ENCODE measurements at places on chromosomes 11 and 22.

DNA sequence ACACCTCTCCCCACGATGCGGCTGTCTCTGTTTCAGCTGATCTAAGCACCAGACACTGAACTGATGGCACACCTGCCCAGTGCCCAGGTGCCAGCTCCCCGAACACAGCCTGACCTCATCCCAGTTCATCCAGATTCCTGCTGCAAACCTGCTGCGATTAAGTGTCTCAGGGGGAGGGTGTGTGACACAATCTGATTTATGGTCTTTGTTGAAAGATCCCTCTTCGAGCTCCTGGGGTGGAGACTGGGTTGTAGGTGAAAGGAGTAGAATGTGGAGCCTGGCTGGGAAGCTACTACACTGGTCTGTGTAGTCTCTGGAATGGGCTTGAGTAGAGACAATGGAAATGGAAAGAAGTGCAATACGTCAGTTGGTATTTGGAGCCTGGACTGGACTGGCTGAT is 390.3 kb downstream of the SHANK2 start:
- DNase-seq: no peak

DNA sequence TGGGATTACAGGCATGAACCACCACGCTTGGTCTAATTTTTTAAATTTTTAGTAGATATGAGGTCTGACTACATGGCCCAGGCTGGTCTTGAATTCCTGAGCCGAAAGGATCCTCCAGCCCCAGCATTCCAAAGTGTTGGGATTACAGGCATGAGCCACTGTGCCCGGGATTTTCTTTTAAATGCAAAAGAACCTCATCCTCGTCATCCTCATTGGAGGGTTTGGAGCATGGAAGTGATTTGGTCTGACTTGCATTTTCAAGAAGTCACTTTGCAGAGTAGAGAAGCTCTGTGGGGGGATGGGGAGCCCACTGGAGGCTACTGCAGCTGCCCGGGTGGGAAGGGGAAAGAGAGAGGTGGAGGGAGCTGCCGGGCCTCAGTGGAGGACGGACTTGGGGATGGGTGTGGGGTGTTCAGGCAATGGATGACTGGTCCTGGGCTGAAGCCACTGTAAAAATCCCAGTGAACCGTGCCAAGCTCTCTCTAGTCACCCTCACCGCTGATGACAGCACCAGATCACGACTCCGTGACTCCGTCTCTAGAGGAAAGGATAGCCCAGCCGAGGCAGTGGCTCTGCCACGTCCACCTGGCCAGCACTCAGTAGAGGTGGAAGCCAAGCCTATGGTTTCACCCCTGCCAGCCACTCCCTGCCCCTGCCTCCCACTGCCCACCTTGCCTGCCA is 32.8 kb upstream of the SLC22A12 start:
- no peak for DNase-seq

DNA sequence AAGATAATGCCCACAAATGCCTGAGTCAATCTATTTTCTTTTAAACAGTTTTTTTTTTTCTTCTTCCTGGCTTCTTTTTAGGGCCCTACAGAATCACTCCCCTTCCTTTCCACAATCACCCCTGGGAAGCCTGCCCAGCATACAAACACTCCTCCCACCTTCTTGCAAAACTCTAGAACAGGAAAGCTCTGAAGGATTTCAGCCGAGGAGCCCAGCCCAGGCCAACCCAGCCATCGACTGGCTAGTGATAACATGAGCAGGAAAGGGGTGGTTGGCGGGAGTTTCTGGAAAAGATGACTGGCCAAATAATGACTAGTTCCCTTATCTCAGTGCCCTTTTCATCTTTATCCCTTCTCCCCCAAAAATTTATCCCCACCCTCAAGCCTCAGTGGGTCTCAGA is 68.2 kb downstream of the USP35 start:
- DNase-seq: no peak

GRCh38 chr11:118338637-118339061 is 3.9 kb downstream of the CD3D start:
- no peak for DNase-seq

- DNase-seq: no peak
These were observed 1.4 kb upstream of the KCNQ1OT1 start for GRCh38 chr11:2701230-2701629.

GRCh38 chr22:42768385-42769035 is 47.8 kb upstream of the A4GALT start:
- no peak for DNase-seq

DNA sequence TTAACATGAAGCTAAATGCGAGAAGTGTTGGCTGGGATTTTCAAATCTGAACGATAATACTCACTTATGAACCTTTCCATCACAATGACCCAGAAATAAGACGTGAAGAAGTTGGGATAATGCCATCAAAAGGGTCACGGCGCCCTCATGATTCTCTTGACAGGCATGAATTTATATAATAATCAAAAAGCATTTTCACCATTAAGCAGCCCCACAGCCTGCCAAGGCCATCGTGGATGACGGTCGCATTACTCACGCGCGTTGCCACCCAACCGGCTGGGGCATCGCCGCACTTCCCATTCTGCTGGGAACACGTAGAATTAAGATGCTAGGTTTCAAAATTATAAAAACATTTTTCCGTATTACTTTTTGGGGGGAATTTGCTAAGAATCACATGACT is 18.9 kb upstream of the GAL start:
- DNase-seq: no peak

GRCh38 chr11:112470355-112470754 is 209.7 kb upstream of the PLET1 start:
- DNase-seq: no peak

DNA sequence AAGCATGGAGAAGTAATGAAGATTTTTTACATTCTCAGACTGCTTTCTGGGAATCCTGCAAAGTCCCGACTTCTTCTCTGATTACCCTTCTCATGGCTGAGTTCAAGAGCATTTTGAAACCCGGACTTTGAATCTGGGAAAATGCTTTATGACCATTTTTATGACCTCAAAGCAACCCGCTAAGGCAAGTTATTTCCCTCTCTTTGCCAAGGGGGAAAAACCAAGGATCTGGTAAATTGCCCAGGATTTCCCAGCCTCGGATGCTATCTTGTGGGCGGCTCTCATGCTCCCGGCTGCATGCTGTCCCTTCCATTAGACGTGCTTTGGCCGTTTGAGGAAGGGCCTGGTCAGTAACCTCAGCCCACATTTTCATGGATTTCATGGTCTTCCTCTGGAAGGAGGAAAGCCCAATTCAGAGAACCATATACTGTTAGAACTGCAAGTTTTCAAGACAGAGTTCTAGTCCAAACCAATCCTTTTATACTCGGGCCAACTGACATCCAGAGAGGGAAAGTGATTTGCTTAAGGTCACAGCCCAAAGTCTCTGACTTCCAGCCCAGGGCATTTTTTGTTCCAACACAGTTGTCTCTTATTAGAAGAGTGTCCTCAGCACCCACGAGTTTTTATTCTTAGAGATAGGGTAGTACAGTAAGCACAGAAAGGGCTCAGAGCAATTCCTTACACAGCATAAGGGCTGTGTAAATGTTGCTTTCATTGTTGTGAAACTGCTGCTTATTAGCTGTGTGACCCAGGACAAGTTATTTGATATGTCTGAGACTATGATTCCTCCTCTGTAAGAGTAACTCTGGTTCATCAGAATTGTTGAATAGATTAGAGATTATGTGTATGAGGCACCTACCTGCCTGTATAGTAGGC is 77.4 kb downstream of the NAV2 start:
- DNase-seq: no peak

GRCh38 chr22:42427167-42427566 is 5.0 kb downstream of the NFAM1 start:
- no peak for DNase-seq

- DNase-seq: no peak
These were observed 351.3 kb downstream of the JRKL start for GRCh38 chr11:96741068-96741467.

DNA sequence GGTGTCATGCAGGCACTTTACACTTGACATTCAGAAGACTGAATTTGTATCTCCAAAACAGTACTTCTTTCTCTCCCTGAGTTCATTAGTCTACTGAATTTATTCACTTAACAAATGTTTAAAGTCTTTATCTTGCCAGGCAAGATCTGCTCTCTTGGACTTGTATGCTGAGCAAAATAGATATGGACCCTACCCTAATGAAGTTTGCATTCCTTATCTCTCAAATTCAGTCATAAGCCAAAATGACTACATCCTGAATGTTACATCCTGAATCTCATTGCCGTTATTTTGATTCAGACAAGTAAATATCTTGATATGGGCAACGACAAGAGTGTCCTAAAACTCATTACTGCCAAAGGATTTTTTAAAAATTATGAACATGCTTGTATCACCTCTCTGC is 29.7 kb downstream of the FAR1 start:
- DNase-seq: no peak

All from GM19239 (cell line).